ENCODE measurements at places on chromosomes 2 and 18.

DNA sequence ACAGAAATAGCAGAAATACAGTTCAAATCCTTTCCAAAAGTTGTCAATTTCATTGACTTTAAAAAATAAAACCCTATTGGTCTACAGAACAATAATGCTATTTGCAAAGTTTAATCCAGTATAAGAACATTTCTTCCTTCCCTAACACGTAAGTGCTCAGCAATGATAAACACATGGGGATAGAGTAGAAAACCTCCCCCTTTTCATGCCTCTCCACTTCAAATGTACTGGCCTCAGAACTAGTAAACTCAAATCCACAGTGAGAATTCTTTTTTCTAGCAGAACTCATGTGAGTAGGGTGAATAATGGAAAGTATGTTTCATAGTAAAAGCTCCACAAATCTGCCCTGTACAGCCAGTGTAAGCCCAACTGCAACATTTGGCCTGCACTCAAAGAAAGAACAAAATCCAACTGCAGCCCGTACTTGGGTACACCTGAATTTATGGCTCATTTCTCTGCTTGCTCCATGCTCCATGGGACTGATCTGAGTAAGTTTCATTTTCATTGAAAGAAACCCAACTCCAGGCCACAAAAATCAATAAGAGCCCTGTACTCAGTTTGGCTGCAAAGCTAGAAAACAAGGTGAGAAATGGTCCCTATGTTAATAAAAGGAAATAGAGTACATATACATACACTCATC lies 115.0 kb upstream of the RMDN2 start:
- no peak for DNase-seq

- no peak for DNase-seq
Measured at GRCh38 chr2:197300139-197300538, 10.4 kb downstream of the ANKRD44 start.

GRCh38 chr2:8790739-8791162 lies 46.7 kb downstream of the KIDINS220 start:
- DNase-seq = peak; percentile 25

DNA sequence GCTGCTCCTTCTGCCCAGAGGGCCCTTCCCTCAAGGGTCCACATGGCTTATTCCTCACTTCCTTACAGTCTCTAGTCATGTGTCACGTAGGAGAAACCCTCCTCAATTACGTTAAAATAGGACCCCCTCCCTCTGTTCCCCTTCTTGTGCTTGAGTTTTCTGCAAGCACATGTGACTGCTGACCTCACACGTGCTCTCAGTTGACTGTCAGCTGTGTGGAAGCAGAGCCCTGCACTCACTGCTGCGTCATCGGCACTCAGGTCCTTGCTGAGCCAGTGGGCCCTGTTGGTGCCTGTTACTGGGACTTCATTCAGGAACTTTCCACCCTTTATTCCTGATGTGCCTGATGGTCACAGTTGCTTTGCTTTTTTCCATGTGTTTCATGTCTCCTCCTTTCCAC lies 11.1 kb downstream of the ATG16L1 start:
- no peak for DNase-seq

- DNase-seq = no peak
Measured at GRCh38 chr2:200121931-200122330, 166.5 kb downstream of the MAIP1 start.

- no peak for DNase-seq
Measured at GRCh38 chr18:12329125-12329698, 21.2 kb downstream of the TUBB6 start.

DNA sequence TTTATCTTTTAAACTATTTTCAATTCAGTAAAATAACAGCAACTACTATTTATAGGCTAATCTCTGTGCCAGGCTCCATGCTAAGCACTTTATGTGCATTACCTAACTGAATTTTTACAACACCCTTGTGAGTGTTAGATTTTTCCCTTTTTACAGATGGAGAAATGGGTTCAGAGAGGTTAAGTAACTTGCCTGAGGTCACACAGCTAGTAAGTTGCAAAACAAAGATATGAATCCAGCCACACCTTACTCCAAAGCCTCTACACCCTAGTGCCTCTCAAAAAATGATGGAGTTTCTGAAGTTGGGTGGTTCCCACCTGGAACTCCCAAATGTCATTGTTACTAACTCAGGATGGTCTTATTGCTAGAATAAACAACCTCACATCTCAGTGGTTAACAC lies 60.8 kb downstream of the RHOB start:
- DNase-seq = no peak

DNA sequence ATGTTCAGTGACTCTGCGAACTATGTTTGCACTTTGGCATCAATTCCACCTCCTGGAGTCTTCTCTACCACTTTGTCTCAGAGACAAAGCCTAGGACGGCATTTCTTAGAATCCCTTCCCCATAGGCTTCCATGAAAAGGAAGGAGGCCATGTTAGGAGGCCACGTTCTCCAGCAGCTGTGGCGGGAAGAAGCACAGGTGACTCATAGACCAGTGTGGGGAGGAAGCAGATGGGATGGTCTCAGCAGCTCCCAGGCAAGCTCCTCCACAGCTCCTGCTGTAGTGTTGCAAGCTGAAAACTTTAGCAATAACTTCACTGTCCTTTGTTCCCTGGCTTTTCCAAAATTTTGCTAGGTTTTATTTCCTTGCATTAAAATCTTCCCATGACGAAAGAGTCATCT lies 781.3 kb upstream of the ID2 start:
- no peak for DNase-seq

DNA sequence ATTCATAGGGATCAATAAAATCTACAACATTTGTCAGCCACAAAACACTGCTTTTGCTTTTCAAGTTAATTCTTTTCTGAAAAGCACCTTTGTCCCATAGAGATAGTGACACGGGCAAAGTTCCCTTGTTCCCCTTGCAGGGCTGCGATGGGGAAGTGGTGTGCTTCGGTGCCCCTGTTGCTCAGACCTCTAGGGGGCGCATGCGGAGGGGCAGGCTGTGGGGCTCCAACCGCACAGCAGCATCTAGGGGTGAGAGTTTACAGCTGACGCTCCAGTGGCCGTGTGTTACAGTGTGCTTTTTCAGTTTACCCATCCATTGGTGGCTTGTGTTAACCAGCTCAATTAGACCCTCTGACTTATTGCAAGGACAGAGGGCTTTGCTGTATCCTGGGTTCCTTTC lies 1432.2 kb upstream of the ACVR2A start:
- DNase-seq = no peak

DNA sequence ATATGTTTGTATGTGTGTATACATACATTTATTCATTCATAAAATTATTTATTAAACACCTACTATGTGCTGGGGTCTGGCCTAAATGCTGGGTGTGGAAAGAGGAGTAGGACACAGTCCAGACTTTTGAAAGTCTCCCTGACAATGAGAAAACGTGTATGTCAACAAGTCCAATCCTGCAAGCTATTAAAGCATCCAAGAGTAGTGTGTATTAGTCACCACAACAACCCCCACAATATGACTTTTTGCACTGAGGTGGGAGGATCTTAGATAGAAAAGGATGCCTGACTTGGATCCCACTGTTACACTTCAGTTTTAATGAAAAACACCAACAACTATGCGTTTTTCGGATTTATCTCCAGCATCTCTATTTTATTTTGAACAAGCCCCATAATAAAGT lies 446.4 kb downstream of the EPHA4 start:
- DNase-seq = no peak
